T-helper 1 cell (primary cell): ENCODE measurements at places on chromosomes 11 and 22.

DNA sequence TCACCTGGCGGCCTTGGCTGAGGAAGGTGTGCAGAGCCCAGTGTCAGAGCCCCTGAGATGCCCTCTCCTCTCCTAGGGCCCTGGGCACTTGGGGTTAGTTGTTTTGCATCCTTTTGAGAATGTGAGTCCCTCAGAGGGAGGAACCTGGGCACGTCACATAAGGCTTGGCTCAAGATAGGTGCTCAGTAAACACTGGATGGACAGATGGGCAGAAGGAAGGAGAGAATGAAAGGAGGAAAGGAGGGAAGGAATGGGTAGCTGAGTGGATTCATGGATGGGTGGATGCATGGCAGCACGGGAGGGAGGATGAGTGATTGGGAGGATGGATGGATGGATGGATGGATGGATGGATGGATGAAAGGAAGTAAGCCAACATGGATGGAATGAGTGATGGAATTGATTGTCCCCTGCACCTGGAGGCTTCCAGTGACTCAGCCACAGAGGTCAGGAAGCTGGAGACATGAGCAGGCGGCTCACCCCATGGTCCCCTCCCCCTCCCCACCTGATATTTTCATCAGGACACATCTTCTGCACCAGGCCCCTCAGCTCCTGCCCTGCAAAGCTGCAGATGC, 62.2 kb downstream of the IGLL1 start:
- DNase-seq = no peak

- no peak for DNase-seq
Measured at GRCh38 chr22:47288680-47289079, 526.2 kb downstream of the TBC1D22A start.

GRCh38 chr11:123404676-123405075, 25.4 kb upstream of the GRAMD1B start:
- DNase-seq = no peak

DNA sequence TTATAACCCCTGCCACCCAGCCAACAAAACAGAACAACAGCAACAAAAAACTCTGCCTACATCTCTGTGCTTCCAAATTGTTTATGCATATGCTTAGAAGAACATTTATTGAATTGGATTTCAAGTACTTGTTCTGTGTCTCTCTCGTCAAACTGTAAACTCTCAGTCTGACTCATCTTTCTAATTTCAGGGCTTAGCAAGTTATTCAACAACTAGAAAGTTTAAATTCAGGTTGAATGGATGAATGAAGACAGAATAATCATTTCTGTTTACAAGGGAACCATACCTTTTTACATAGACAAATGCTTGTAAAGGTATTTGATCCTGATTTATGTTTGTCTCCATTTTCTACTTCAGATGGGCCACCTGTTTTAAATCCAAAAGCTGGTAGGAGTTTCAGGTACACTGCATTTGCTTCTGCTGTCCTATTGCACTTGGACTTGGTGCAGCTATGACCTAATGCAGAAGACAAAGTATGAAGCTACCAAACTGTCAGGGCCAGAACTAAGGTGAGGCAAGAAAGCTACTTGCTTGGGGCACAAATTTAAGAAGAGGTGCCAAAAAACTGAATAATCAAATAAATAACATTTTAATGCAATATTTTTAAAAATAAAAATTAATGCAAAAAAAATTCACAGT, 1.6 kb upstream of the FBXO3 start:
- no peak for DNase-seq

GRCh38 chr11:66070604-66071380, 720 bp downstream of the PACS1 start:
- peak; percentile 29 for DNase-seq

DNA sequence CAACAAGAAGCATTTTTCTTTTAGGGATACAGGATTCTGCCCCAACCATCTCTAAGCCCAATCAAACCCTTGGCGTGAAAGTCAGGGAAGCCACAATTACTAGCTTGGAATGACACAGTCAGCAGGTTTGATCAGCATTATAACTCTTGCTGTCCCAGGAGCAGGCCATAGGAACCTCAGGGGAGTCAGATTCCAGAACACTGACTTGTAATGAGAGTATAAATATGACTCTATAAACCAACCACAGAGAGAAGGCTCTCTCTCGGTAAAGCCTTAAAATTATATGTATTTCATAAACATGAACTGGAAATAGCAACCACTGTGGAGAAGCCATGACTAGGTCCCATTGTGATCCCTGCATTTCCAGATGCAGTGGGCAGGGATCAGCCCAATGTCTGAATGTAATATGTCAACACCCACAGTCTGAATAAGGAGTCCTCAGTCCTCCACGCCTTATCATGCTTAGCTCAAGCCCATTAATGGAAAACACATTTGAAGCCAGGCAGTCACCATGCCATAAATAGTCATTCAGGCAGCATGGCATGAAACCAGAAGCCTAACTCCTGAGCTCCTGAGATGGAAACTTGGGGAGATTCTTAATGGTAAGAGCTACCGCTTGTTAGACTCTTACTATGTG, 99.1 kb upstream of the MTNR1B start:
- no peak for DNase-seq

DNA sequence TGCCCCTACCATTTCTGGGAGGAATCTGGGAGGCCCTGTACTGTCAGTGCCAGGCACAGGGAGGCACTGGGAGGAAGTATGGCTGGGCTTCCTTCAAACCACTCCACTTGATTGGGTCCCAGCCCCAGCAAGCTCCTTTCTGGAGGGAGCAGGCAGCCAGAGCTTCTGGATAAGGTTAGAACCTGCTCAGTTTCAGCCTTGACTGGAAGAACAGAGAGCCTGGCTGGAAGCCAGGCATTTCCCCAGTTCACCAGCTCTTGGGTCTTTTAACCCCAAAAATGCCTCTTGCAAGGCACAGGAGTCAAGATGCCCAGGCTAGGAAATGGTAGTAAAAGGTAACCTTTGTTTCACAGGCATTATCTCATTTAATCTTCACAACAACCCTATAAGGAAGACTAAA, 9.0 kb upstream of the KCTD14 start:
- no peak for DNase-seq

- no peak for DNase-seq
Measured at GRCh38 chr11:66784575-66784974, 55.6 kb upstream of the SPTBN2 start.

GRCh38 chr11:110072930-110073329, 20.3 kb upstream of the ZC3H12C start:
- no peak for DNase-seq

DNA sequence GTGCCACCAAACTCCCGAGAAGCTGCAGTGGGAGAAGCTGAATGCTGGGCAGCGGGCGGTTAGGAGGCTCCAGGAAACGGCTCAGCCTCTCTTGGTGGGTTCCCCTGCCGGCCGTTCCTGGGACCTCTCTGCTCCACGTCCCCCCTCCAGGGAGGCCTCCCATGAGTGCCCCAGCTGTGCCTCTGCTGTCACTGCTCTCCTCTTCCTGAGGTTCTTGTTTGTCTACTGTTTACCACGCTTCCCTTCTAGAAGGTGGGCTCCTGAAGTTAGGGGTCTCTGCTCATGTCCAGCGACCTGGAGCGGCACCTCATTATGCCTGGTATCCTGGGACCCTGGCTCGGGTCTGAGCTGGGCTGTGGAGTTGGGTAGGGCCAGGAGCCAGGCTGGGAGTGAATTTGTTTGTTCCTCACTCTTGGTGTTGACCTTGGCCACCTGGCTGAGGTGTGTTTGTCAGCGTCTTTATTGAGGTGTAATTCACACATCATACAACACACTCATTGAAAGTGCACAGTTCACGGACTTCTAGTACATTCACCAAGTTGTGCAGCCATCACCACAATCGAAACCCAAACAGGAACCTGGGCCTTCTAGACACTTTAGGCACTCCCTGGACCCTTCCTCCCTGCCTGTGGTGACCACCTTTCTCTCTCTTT, 37.8 kb upstream of the GRAMD4 start:
- DNase-seq = no peak

GRCh38 chr11:108193725-108194124, 28.7 kb downstream of the NPAT start:
- DNase-seq = no peak

DNA sequence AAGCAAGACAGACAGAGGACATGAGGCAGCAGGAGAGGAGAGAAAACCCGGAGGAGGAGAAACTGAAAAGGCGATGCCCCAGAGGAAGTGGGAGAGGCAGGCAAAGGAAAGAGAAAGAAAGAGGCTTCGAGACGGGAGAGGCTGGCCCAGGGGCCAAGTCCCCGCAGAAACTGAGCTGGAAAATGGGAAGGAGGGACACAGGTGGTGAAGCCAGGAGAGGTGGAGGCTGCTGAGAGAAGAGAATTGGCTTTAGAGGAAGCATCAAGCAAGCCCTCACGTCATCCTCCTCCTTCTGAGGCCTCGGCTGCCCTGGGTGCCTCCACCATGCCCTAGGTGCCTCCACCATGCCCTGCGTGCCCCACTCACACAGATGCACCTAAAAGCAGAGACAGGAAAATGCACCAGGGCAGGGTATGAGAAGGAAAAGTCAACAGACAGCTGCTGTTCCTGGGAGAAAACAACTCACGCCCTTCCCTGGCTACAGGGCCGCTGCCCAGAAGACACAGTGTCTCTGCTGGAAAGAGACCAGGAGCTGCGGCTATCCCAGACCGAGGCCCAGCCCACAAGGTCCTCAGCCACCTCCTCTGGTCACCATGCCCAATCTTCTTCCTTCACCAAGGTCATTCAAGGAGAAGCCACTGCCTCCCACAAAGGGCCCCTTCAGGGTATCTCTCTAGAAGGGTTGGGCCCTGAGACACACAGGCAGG, 14.3 kb downstream of the FXYD6 start:
- DNase-seq = no peak

GRCh38 chr22:32820131-32821119, 18.9 kb downstream of the TIMP3 start:
- DNase-seq = no peak

- DNase-seq = no peak
Measured at GRCh38 chr11:12577725-12578644, 96.2 kb upstream of the TEAD1 start.

DNA sequence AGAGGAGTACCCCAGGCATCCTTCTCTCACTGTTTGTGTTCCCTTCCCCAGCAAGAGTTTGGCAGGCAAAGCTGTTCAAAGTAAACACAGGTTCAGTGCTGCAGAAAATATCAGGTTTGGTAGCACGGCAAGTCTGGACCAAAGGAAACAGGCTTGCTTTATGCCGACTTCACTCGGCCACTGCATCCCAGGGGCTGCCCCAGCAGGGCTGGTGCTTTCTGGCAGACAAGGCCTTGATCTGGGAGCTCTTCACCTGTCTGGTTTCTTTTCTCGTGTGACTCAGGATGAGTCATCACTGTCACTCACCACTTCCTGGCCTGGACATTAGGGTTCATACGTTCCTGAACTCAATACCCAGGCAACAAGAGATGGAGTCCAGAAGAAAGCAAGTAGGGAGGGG, 52.6 kb upstream of the NAV2 start:
- no peak for DNase-seq

DNA sequence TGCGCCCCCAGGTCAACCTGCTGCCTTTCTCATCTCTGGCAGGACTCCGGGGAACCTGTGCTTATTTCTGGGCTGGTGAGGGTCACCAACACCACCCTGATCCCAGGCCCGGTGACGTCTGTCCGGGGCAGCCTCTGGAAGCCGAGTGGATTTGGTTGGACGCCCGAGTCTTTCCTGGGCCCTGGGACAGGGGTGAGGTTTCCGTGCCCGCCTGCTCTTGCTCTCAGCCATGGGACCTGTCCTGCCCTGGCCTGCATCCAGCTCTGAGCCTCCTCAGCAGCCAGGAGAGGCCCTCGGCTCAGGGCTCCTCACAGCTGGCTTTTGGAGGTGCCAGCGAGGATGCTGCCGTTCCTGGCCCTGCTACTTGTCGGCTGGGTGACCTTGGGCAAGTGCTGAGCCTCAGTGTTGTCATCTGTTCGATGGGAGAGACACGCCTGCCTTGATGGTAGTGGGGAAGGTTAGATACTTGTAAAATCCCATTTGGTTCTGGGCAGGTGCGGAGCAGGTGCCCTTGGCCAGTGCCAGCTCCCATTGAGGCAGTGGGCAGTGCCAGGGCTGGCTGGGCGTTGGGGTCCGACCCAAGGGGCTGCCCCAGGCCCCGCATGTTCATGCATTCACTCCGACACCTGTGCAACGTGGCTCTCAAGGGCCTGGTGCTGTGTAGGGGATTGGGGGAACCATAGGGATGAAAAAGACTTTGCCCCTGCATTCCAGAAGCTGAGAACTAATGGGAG, 58.9 kb upstream of the THY1 start:
- DNase-seq = no peak

DNA sequence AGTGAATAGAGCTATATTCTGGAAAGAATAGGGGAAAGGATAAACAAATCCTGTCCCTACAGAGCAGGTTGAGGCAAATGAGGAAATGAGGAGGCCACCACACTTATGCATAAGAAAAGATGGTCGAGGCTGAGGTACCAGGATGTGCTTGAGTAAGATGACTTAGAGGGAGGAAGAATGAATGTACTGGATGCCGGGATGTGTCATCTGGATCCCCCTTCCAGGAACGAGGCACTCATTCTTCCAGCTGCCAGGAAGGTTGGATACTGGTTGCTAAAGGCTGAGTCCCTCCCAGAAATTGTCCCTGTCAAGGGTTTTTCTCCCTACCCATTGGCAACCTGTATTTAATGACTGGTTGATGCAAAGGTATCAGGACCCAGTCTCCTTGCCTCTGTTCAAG, 31.1 kb upstream of the SYT9 start:
- DNase-seq = no peak

GRCh38 chr11:134395002-134395401, 17.0 kb downstream of the B3GAT1 start:
- no peak for DNase-seq

DNA sequence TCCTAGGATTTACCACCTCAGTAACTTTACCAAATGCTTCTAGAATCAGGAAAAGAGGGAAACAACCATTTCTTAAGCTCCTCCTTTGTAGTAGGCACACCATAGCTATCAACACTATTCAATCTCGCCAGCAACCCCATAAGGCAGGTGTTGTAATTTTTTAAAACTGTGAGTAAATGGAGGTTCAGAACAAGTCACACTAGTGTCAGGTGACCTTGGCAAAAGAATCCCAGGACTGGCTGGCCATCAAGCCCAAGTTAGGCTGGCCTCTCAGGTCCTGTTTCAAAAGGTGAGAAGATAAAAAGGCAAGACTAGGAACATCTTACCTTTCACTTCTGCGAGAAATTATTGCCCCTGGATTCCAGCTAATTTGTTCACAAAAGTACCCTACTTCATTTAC, 713 bp downstream of the TOP3B start:
- no peak for DNase-seq

- DNase-seq = no peak
Measured at GRCh38 chr11:60078745-60079144, 9.7 kb upstream of the MS4A2 start.

DNA sequence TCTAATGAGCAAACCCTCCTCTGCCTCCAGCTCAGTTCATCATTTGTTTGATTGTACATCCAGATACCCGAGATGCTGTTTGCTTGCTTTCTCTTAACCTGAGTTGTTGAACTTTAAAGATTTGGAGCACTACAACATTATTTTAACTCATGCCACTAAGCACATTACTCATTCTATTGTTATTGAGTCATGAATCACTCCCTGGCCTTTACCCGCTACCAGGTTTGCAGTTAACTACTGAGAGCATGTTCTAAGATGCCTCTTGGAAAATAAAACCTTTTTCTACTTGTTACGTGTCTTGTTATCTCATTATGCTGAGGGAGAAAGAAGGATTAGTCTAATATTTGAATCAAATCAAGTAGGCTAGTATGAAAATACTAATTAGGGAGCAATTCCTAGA, 720.6 kb upstream of the ANO5 start:
- no peak for DNase-seq

GRCh38 chr22:17113600-17113999, 7.6 kb downstream of the TMEM121B start:
- DNase-seq = no peak
